IPS-NIHi11 (cell line): ENCODE measurements at places on chromosomes 5 and 9.
A peak's percentile ranks its signal among the peaks of the same experiment; 100 is the strongest.

GRCh38 chr9:34072410-34072809, 23.7 kb upstream of the UBAP2 start:
- DNase-seq, result peak; percentile 55

DNA sequence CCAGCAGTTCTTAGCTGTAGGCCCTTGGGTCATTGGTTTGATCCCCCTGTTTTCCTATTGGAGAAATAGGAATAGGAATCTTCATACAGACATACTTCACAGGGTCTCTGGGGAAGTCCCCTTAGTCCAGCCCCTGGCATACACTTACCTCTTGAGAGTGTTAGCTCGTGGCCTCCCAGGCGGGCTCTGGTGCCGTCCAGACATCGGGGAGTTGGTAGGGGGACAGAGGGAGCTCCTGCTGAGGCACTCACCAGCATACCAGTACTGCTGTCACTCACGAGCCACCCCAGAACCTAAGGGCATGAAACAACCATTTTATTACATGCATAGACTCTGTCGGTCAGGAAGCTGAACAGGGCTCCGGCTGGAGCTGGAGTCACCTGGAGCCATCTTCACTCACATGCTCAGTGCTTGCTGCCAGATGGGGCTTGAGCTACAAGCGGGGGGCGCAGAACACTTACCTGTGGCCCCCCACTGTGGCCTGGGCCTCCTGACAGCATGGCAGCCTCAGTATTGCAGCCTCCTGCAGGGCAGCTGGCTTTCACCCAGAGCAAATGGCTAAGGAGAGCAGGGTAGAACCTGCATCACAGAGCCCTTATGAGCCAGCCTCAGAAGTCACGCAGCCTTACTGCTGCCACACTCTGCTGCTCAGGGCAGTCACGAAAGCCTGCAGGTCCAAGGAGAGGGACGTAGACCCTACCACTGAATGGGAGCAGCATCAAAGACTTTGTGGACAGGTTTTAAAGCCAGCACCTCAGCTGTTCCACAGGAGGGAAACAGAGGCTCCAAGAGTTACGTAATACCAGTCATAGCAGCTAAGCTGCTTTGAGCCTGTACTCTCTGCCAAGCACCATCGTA, 58.3 kb upstream of the ANGPTL2 start:
- DNase-seq, result no peak

DNA sequence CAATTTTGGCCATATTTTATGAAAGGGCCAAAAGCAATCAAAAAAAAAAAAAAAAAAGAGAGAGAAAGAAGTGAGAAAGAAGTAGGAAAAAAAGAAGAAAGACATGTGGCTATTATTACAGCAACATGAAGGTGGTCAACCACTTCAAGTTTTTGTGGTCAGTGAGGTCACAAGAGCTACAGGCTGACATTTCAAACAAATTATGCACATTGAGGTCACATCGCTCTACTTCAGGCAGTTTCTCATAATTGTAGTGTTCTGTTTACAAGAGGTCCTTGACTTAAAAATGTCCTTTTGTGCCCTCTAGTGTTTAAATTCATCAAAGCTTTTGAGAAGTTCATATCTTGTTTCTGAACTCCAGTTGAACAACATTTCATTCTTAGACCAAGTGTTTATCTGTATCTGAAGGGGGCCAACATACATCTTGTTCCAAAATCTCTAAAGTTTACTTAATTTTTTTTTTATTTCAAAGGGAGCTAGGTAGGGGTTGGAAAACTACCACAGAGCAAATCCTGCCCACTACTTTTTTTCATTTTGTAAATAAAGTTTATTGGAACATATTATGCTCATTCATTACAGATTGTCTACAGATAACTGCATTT, 513.1 kb downstream of the PDE4D start:
- peak; percentile 30 for DNase-seq

DNA sequence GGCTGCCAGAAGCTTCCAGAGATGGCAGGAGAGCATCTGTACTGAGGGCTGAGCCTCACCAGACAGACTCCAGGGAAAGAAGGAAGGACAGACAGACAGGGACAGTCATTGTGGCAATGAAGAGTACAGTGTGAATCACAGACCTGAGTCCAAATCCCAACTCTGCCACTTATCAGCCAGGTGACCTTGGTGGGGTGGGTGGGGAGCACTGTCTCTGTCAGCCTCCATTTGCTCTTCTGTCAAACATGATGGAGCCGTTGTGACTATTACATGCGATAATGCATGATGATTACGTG, 85.9 kb upstream of the FSTL4 start:
- DNase-seq, result no peak

GRCh38 chr9:128625391-128626146, 31.1 kb downstream of the DYNC2I2 start:
- DNase-seq, result no peak

DNA sequence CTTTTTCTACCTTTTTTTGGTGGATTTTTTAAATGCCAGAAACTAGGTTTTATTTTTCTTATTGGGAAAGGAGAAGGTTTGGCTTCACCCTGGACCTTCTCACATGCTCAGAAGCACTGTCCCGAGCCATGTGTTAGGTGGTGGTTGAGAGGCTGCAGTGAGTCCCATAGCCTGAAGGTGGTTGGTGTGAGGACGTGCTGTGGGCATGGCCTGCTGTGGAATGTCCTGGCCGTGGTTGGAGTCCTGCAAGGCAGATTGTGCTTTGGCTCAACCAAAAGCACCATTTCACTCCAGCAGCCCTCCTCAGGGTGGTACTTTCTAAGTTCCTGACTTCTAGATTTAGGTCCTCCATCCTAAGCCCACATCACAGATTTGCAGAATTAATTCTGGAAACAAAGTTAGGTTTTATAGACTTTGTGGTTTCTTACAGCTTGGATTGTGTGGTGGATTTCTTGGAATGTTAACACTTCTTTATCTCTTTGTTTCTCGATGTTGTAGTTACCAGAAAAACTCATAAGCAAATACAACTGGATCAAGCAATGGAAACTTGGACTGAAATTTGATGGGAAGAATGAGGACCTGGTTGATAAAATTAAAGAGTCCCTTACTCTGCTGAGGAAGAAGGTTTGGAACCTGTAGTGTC, 22.6 kb downstream of the OTULIN start:
- no peak for DNase-seq

GRCh38 chr5:139414581-139415130, 10.8 kb upstream of the SPATA24 start:
- no peak for DNase-seq

DNA sequence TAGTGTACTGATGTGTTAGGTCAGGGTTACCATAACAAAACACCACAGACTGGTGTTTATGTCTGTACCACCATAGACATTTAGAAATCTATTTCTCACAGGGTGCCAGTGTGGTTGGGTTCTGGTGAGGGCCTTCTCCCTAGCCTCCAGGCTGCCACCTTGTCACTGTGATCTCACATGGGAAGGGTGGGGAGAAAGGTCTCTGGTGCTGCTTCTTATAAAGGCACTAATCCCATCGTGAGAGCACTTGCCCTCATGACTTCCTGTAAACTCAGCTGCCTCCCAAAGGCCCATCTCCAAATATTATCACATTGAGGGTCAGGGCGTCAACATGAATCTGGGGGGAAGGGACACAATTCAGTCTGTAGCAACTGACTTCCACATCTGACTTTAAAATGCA, 49.8 kb downstream of the PIK3R1 start:
- DNase-seq, result no peak

DNA sequence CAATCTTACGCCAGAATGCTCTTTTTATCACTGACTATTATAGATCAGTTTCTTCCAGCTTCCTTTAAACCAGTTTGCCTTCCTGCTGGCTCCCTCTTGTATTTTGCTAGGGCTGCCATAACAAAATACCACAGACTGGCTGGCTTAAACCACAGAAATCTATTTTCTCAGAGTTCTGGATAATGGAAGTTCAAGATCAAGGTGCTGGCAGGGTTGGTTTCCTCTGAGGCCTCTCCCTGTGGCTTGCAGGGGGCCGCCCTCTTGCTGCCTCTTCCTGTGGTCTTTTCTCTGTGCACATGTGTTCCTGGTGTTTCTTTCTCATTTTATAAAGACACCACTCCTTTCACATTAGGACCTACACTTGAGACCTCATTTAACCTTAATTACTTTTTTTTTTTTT, 6.8 kb upstream of the FXN start:
- no peak for DNase-seq

DNA sequence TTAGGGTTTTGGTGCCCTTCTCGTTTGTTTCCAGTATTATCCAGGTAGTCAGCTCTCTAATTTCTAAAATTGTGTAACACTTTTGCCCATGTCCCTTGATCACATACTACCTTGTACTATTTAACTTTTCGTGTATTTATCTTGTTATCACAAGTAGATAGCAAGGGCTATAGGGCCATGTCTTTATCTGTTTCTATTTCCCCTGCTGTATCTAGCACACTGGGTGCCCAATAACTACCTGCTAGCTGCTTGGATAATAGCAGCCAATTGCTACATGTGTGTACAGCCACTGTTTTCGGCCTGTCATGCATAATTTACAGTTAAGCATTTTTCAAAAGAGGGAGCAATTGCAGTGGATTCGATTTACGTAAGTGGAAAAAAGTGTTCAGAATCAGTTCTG, 64.8 kb upstream of the TNFAIP8 start:
- no peak for DNase-seq

DNA sequence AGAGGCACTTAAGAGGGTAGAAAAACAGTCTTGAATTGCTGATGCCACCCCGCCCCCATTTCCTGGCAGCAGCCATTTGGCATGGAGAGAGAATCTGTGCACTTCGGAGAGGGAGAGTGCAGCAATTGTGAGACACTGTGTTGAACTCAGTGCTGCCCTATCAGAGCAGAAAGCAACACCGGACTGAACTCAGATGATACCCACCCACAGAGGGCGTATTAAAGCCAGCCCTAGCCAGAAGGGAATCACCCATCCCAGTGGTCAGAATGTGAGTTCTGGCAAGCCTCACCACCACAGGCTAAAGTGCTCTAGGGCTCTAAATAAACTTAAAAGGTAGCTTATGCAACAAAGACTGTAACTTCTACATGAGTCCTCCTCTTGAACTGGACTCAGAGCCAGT, 88.4 kb upstream of the RGS7BP start:
- DNase-seq, result no peak

GRCh38 chr5:68465133-68465532, 249.6 kb downstream of the PIK3R1 start:
- no peak for DNase-seq

DNA sequence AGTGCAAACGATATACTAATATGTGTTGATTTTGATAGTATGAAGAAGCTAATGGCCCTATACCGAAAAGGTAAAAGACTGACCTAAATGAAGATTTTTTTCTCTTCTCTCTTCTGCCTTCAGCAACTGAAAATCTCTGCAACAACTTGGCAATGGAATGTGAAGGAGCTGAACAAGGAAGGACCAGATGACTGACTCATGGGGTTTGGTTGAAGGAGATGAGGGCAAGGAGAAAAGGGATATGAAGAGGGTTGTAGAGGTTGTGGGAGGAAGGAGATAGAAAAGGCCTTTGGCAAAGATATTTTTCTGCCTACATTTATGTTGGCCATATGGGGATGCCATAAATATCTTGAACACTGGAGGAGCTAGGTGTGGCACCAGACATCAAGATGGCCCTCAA, 129.7 kb upstream of the CHD1 start:
- DNase-seq, result no peak

DNA sequence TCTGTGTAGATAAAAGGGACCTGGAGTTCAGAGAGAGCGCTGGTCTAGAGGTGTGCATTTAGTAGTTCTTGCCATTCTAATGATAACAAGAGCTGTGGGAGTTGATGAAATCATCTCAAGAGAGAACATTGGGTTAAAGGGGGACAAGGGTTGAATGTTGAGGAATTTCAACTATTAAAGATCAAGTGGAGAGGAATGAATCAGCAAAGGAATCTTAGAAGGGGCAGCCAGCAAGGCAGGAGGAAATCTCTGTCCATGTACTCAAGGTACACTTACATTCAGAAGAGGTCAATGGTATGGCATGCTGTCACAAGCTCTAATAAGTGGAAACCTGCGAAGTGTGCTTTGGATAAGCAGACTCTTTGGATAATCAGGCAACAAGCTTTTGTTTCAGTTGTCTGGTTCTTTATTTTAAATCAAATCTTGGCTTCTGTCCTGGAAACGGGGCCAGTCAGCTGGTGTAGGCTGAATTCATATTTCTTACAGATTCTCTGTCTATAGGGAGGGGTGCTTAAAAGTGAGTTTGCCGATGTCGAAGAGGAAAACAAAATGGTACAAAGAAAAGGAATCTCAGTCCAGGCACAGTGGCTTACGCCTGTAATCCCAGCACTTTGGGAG, 320.5 kb upstream of the CD180 start:
- no peak for DNase-seq

GRCh38 chr9:113311961-113312360, 8.8 kb upstream of the RNF183 start:
- DNase-seq, result no peak

GRCh38 chr5:61748121-61748520, 416.1 kb downstream of the ZSWIM6 start:
- no peak for DNase-seq

DNA sequence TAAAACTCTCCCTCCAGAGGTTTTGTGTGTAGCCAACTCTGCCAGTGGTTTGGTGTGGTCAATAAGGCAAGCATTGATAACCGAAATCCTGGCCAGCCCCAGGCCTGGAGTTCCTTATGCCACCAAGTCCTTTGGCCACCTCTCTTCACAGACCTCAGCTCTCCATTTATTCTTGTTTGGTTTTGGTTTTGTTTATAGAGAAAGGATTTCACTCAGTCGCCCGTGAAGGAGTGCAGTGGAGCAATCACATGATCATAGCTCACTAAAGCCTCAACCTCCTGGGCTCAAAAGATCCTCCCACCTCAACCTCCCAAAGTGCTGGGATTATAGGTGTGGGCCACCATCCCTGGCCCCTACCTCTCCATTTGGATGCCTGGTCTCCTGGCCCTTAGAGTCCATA, 55.4 kb upstream of the PPARGC1B start:
- no peak for DNase-seq

- no peak for DNase-seq
These were observed 61.7 kb upstream of the PSD2 start for GRCh38 chr5:139733698-139734538.

DNA sequence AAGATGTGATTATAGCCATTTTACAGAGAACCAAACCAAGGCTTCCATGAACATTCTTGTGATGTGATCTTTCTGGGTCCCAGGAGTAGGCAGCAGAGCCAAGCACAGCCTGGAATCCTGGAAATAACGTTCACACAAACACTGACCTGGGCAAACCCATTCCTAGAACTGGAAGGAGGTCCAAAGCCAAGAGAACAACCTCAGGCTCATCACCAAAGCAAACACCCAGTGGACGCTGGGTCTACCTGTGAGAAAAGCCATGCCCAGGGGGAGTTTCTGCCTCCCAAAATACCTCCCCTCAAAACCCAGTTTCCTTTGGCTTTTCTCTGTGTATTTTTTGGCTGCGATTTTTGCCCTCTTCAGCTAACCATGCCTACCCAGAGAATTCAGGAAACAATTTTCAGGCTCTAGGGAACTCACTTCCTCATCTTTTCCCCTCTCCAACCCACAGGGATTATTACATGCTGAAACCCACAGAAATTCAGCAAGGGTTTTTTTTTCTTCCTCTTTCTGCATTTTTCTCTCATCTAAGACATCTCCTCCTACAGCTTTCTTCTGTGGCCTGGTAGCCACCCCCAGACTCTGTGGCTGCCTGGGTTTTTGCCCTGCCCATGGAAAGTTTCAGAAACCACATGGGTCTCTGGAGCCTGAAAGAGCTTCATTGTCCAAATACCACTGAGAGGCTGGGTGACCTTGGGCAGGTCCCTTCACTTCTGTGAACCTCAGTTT, 75.0 kb downstream of the TNC start:
- no peak for DNase-seq

- DNase-seq, result peak; percentile 28
These were observed 48.0 kb downstream of the IPO11 start for GRCh38 chr5:62460578-62460983.

- DNase-seq, result no peak
These were observed 45.4 kb downstream of the RAB14 start for GRCh38 chr9:121156263-121156731.
